NT2/D1 (cell line): ENCODE measurements at places on chromosomes 5 and 9.

GRCh38 chr9:12972608-12973589 is 198.1 kb downstream of the LURAP1L start:
- no peak for DNase-seq

DNA sequence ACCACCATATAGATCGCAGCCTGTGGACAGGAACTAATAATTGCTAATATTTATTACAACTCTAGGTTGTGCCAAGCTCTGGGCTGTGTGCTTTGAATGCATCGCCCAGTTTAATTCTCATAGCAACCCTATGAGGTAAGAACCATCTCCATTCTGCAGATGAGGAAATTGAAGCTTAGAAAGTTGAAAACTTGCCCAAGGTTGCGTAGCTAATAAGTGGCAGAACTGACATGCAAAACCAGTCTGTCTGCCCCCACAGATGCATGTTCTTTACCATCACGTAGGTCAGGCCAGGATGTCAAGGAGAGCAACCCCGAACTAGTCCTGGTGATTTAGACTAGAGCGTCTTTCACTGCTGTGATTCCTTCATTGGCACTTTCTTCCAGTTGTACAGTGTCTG is 15.6 kb downstream of the WWC1 start:
- DNase-seq: no peak

DNA sequence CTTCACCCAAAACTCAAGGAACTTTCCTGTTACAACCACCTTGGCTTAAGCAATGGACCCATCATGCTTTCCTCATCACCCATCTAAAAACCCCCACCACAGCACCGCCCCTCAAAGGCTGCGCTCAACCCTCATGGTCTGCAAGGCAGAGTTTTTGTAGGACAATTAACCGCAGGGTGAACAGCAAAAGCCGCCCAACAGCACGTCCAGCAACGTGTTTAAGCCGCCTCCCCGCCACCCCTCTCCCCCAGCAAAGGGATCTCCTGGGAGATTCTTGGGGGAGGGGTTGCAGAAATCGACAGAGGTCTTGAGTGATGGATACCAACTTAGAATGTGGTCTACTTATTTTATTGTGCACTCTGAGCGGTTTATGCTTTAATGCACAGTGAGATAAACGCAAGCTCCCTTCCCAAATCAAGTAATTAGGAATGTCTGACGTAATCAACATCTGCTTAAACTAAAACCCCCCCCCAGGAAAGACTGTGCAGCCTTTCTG is 1.9 kb downstream of the ROR2 start:
- DNase-seq: no peak

- DNase-seq: no peak
Measured at GRCh38 chr5:35320029-35320428, 89.7 kb upstream of the PRLR start.

DNA sequence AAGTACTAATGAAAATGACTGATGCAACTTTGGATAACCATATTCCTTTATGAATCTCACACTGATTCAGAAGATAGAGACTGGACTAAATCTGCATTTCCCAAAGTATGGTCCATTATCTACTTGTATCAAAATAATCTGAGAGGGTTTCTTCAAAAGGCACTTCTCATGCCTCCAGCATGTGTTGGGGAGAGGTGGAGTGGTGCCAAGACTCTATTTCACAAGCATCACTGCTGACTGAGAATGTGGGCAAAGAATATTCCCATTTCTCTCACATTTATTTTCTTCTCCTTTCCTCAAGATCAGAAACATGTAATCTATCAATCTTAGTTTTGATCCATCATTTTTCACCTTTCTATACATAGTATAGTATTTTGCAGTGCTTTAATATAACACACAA is 135.4 kb downstream of the GABRB2 start:
- no peak for DNase-seq

- no peak for DNase-seq
Measured at GRCh38 chr9:120663950-120664349, 50.3 kb downstream of the MEGF9 start.

DNA sequence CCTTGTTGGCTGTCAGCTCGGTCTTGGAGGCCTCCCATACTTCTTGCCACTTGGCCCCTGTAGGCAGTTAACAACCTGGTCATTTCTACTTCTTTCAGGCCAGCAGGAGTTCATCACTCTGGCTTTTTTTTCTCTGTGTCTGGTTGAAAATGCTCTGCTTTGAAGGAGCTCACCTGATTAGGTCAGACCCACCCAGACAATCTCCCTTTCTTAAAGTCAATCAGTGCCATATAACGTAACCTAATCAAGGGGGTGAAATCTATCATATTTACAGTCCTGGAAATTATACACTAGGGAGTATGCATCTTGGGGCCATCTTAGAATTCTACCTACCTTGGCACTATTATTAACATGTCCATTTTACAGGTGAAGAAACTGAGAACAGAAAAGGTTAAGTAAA is 155.4 kb downstream of the SREK1 start:
- no peak for DNase-seq

GRCh38 chr9:127336506-127337352 is 60.2 kb upstream of the SLC2A8 start:
- DNase-seq: no peak

GRCh38 chr5:20680718-20681302 is 692.8 kb upstream of the CDH18 start:
- no peak for DNase-seq

- DNase-seq: no peak
Measured at GRCh38 chr5:116521173-116521872, 53.3 kb downstream of the SEMA6A start.

DNA sequence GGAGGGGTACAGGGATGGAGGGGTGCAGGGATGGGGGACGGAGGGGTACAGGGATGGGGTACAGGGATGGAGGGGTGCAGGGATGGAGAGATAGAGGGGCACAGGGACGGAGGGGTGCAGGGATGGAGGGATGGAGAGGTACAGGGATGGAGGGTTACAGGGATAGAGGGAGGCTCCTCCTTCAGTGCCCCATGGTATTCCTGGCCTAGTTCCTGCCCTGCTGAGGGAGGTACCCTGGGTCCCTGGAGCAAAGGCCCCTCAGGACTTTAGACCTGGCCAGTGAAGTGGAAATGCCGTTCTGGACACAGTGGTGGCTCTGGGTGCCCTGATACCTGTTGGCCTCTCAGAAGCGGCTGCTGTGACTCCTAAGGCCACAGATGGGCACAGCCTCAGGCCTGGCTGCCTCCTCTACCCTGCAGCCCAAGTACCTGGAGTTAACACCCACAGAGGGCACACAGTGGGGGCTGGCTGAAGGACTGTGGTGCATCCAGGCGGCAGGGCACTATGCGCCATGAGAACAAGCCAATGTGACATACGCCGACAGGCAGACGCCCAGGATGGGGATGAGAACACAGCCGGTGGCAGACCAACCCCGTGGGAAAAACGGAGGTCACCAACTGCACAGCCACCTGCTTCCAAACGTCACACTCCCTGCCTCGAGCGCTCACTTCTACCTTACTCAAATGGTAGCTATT is 8.4 kb downstream of the PTGES2 start:
- no peak for DNase-seq
